ENCODE measurements at places on chromosomes 2 and 18.

GRCh38 chr2:44118257-44118656 is 50.4 kb upstream of the PPM1B start:
- DNase-seq = peak; percentile 25

DNA sequence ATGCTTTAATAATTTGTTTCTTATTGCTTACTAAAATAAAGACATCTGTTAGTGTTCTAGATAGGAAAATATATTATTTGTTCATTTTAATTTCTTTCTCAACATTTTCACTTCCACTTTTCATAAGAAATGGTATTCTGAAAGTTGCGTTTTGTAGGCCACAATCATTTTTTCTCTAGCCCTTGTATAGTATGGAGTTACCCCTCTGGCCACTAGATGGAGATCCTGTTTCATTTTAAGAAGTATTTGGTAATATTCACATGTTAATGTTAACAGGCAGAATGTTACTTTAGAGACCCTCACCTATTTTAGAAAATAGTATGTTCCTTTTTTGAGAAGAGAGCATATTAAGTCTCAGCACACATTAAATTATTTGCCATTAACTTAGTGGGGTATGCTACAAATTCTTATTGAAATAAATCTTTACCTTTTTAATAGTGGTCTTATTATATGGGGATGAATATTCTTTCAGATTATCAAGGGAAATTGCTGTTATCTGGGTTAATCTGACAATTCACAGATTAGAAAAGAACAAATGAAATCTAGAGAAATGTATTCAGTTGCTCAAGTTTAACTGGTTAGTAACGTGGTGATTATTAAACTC is 73.9 kb upstream of the TTC27 start:
- DNase-seq = no peak

DNA sequence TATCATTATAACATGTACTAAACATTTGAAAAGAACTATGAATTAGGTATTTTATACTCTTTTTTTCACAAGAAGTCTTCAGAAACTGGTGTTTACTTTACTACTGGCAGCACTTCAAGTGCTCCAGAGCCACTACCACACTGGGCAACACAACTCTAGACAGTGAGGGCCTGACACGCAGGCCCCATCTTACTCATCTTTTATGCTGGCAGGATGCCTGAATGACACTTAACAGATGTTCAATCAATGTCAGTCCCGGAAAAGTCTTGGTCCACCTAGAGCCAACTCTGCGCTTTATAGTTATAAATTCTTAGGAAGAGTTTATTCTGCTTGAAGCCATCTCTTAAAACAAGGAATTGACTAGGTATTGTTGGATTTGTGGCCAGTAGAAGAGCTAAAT is 8.7 kb upstream of the WIPF1 start:
- DNase-seq = no peak

- DNase-seq = no peak
These were observed 32.6 kb upstream of the ATG16L1 start for GRCh38 chr2:233218836-233219235.

DNA sequence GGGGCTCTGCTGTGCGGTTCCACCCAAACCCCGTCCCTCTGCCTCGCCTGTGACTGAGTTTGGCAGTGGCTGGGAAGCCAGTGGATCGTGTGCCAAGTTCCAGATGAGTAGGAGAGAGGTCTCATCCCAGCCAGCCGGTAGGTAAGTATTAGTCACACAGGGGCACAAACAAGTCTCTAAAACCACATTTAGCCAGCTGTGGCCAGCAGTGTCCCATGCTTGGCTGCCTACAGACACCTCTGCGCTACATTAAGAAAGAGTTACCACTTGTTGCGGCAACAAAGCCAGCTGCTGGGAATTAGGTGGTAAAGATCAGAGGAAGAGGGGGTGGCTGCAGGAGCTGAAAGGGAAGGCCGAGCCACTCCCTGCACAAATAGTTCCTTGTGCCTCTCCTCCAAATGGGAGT is 81.2 kb downstream of the GATA6 start:
- no peak for DNase-seq

- no peak for DNase-seq
These were observed 23.5 kb downstream of the C1D start for GRCh38 chr2:68039317-68039716.

- DNase-seq = no peak
These were observed 87.4 kb downstream of the GAREM1 start for GRCh38 chr18:32383050-32383819.

DNA sequence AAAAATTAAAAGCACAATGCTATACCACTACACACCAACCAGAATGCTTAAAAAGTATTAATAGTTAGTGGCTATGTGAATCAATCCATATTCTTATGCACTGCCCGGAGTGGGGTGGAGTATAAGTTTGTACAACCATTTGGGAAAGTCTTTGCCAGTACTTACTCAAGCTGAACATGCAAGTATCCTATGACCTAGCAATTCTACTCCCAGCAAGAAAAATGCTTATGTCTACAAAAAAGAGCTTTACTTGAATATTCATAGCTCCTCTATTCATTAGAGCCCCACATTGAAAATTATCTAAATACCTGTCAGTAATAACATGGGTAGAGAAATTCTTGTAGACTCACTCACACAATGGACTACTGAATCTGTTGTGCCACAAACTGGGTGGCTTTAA is 21.4 kb upstream of the CNOT11 start:
- DNase-seq = no peak

DNA sequence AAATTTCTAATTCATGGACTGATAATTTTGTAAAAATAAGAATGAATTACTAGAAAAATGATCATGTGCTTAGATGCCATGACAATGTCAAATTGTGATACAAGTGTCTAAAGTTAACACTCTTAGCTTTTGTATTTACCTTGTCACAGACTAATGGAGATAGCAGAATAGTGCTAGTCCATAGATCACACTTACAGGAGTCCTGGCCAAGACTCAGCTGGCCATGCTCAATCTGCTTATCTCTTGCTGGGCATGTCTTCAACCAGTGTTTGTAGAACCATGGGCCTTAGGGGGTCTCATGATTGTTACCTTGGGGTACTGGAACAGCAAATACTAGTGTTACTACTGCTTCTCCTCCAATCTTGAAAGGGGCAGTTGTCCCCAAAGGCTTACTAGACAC is 44.0 kb downstream of the TET3 start:
- no peak for DNase-seq

GRCh38 chr18:40897884-40898283 is 1057.2 kb upstream of the PIK3C3 start:
- DNase-seq = no peak

DNA sequence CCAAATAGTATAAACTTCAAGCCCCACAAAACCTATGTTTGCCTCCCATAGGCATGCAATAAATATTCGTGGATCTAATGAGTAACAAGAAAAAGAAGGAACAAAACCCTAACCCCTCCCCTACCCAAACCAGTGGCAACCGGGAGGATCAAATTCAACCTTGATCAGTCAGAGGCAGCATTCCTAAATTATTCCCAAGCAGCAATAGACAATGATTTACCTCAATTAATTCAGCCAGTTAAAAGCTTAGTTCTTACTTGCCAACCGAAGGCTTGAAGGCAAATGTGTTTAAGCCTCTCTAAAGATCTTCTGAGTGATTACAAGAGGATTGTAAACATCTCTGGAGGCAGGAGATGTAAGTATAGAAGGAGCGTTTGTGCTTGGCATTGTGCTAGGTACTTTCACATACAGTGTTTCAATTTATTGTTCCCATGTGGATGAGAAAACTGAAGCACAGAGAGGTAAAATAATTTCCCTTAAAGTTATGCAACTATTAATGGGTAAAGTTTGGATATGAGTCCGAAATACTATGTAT is 197.7 kb downstream of the MTX2 start:
- no peak for DNase-seq

DNA sequence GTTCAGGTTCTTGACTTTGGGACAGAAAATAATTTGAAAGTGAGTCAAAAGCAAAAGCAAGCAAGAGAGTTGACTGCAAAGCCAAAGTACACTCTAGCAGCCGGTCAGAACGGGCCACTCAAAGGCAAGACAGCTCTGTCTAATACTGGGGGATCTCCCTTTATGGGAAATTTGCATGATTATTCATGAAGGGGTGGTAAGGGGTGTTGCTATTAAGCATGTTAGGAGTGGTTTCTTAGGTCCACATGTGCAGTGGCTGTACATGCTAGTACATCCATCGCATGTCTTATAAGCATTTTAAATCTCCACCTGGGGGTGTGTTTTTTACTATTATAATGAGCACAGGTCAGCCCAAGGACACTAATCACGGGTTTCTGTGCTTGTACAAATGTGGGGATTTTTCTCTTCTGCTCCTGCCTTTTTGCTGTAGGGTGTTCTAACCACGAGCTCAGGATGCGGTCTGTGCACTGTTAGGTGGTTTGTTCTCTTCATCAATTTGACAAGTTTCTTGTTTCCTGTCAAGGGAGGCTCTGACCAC is 60.2 kb upstream of the SPP2 start:
- peak; percentile 36 for DNase-seq

- DNase-seq = no peak
These were observed 25.9 kb upstream of the GPR17 start for GRCh38 chr2:127619877-127620705.

GRCh38 chr2:101446869-101447268 is 28.0 kb downstream of the RFX8 start:
- DNase-seq = no peak

- no peak for DNase-seq
These were observed 180.9 kb downstream of the PID1 start for GRCh38 chr2:229090225-229090624.

- DNase-seq = no peak
These were observed 269.3 kb upstream of the ID2 start for GRCh38 chr2:8412586-8412985.

GRCh38 chr2:199811346-199811745 is 39.6 kb downstream of the FTCDNL1 start:
- DNase-seq = no peak

- no peak for DNase-seq
These were observed 195.5 kb downstream of the CDCA7 start for GRCh38 chr2:173550143-173550542.

DNA sequence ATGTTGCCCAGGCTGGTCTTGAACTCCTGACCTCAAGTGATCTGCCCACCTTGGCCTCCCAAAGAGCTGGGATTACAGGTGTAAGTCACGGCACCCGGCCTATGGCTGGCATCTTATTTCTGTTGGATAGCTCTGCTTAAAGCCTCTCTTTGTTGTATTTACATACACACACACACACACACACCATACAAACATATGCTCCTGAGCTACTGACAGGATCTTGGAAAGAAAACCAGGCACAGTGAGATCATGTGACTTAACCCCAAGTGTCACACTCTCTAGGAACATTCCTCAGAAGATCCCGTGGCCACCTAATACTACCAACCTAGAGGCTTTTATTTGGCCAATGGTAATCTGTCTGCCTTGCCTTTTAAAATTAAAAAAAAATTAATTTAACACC is 85.1 kb upstream of the HAAO start:
- DNase-seq = no peak

GRCh38 chr2:105186967-105187498 is 54.5 kb upstream of the GPR45 start:
- DNase-seq = no peak

GRCh38 chr2:196592911-196593881 is 46.3 kb upstream of the CCDC150 start:
- DNase-seq = no peak

GRCh38 chr2:28413152-28413898 is 20.7 kb downstream of the FOSL2 start:
- no peak for DNase-seq

DNA sequence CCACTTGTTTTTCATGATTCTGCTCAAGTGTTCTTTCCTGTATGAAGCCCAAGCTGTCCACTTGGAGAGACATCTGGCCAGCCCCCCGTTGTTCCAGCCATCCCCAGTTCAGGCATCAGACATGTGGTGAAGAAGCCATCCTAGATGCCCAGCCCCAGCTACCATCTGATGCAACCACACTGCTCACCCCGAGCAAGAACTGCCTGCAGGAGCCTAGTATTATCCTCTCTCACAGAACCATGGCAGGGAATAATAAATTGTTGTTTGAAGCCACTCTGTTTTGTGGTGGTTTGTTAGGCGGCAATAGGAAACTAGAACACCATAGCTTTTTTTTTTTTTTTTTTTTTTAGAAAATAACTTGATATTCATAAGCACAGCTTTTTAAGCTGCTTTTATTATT is 19.5 kb upstream of the DARS1 start:
- DNase-seq = no peak

DNA sequence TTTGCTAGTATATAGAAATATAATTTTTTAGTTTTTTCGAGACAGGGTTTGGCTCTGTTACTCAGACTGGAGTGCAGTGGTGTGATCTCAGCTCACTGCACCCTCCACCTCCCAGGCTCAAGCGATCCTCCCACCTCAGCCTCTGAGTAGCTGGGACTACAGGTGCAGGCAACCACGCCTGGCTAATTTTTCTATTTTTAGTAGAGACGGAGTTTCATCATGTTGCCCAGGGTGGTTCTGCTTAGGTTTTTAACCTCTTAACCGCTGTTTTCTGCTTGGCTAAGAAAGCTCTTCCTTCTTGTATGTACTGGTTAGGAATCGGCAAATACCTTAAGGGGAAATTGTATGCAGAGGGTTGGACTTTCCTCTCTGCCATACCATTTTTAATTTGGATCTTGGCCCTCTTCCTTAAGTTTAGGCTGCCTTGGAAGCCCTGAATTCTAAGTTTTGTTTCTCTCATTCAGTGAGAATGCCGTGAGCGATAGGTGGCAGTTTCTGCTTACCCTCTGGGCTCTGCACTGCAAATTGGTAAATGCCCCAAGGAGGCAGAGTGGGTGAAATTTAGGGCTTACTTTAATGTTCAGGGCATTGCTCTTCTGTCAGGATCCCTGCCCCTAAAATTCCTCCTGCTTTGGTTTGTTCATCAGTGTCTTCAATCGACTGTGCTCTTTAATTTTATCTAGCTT is 32.3 kb downstream of the EML6 start:
- no peak for DNase-seq

GRCh38 chr2:194104687-194105086 is 1552.3 kb upstream of the SLC39A10 start:
- no peak for DNase-seq

DNA sequence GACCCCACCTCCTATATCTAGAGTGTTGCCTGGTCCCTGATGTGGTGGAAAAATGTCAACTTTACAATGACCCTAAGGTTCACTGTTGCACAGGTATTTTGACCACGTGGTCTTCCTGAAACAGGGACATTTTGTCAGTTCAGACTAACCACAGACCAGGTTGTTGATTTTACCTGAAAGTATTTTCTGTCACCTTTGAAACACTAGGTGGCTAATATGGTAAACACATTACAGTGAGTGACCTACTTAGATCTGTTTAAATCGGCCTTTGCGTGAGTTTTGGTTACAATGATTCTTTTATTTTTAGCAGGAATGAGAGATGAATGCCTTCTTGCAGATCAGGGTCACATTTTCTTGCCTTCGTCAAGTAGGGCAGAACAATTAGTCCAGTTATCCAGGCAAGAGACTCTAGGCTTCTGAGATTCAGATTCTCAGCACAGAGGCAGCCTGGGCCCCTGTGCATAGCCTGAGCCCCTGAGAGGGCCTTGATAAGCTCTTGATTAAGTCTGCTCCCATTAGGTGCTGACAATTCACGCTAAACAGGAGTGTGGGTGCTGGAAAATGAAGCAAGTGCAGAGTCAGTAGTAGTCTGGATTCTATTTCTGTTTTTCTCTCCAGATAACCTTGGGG is 226.2 kb downstream of the KCNS3 start:
- DNase-seq = no peak

GRCh38 chr18:51617167-51617566 is 419.7 kb upstream of the MEX3C start:
- DNase-seq = no peak

GRCh38 chr2:98457045-98457696 is 12.5 kb downstream of the INPP4A start:
- no peak for DNase-seq

GRCh38 chr2:113972766-113973165 is 82.9 kb downstream of the ACTR3 start:
- no peak for DNase-seq

GRCh38 chr18:62258616-62259015 is 66.5 kb upstream of the TNFRSF11A start:
- DNase-seq = no peak

All from stimulated activated CD4-positive, alpha-beta T cell treated with anti-CD3 and anti-CD28 coated beads, Interleukin-15, amount 100 ng/mL, for 48 hours (primary cell).